ENCODE measurements at places on chromosomes 3 and 15.

DNA sequence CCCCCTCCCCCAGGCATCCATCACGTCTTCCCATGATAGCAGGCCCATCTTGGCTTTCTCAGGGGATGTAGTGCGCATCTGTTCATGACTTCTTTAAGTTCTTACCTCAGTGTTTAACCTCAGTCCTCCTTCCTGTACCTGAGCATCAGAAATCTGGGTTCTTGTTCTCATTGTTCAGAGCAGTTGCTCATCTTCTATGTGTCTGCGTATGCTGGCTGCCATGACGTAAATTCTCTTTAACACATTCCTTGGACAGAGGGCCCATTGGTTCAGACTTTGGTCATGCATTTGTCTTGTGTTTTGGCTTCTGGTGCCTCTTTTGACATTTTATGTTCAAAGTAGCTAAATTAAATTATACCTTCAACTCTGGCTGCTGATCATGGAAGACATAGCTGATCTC, 227.3 kb downstream of the CACNA2D3 start:
- no peak for DNase-seq

GRCh38 chr3:42014921-42015533, 53.1 kb upstream of the ULK4 start:
- no peak for DNase-seq

GRCh38 chr3:184873141-184873540, 61.2 kb downstream of the VPS8 start:
- DNase-seq: no peak

GRCh38 chr15:42273900-42274701, 868 bp upstream of the TMEM87A start:
- peak; percentile 69 for DNase-seq

DNA sequence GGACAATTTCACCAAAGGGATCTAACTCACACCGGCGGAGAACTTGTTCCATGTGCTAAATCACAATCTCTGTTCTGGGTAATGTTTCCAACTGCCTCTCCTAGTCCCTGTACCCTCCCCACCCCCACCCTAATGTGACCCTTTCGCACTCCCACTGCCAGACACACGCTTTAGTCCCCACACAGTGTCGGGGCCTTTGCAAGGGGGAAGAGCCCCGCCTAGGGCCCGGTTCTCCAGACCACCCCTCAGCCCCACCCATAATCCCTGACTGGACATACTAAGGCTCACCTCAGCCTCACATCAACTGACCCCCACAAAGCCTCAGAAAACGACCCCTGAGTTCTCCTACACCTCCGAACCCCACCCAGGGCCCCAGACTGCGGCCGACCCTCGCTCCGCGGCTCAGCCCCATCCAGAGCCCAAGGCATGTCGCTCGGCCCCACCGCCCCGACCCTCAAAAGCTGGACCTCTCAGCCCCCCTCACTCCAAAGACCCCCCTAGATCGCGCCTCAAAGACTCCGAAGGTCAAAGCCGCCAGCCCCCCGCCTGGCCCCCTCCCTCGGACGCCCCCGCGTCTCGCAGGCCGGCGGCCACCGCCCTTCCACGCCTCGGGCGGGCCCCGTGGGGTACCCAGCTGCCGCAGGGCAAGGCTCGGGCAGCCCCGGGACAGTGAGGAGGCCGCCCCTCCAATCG, 72.0 kb upstream of the MAP4 start:
- DNase-seq: peak; percentile 15

- no peak for DNase-seq
Measured at GRCh38 chr3:160643994-160644393, 33.0 kb upstream of the ARL14 start.

- DNase-seq: no peak
Measured at GRCh38 chr3:188789251-188789650, 382.5 kb upstream of the TPRG1 start.

DNA sequence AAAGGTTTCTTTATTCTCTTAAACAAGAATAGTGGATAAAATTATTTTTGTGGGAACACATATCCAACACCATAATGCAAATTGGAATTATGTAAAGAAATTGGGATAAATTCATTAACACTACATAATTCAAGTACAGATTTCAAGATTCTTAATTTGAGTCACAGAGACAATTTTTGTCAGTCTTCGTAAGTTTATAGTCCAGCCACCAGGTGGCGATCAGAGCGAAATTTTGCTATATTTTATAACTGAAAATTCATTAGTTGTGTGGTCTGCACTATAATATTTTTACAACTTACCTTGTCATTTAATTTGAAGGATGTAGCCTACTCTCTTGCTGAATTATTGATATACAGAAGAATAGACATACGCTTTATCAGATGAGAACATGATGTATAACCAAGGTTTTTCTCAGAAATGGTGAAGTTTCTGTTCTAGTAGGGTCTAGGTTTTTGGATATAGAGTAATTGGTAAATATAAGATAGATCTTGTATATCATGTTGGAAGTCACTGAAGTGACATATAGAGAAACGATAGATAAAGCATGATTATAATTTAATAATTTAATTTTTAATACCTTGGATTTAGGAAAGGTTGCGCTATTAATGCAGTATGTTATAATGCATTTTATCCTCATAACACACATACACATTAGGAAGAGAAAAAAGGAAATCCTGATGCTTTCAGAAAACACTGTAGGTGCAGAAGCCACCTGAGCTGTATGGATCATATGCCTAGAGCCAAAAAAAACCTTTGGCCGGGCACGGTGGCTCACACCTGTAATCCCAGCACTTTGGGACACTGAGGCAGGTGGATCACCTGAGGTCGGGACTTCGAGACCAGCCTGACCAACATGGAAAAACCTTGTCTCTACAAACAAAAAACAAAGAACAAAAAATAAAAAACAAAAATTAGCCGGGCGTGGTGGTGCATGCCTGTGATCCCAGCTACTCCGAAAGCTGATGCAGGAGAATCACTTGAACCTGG, 31.7 kb downstream of the PLSCR4 start:
- DNase-seq: peak; percentile 13

DNA sequence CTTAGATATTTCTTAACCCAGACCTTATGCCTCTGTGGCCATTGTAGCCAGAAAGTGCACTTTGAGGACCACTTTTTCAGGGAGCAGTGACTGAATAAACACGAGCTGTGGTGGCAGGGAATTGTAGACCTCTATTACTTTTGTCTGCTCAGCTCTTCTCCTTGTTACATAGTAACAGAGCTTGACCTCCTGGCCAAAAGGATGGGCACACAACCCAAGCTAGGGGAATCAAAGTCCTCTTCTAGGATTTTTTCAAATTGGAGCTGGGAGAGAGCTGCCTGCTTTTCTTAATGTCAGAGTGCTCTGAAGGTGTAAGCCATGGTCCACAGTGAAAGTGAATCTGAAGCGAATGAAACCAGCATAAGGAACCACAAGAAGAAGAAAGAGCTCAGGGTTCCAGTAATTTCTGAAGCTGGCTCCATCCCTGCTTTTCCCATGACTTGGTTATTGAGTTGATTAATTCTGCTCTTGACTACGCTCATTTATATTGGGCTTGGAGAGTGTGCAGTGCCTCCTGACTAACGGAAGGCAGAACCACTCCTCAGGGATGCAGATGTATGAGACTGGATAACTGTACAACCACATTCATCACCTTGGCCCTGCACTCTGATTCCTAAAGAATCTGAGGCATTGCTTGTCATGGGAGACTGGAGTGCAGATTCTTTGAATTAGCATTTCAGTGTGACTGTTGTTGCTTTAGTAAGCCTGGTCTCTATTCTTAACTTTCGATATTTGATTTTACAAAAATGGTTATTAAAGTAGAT, 60.9 kb downstream of the TLNRD1 start:
- no peak for DNase-seq

DNA sequence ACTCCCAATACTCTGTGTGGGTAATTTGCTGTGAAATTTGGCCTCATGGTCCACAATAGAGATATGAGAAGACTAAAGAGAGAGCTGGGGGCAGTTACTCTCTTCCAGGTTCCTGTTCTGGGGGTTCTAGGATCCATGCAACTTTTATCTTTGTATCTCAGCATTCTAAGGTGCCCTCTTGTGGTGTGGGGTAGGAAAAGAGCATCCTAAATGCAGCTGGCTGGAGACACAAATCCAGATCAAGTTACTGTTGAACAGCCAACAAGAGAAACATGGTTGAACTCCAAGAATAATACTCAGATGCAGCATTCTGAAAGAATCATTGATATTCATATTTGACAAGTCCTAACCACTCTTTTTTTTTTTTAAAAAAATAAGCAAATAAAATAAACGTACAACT, 238.2 kb downstream of the GREM1 start:
- no peak for DNase-seq

DNA sequence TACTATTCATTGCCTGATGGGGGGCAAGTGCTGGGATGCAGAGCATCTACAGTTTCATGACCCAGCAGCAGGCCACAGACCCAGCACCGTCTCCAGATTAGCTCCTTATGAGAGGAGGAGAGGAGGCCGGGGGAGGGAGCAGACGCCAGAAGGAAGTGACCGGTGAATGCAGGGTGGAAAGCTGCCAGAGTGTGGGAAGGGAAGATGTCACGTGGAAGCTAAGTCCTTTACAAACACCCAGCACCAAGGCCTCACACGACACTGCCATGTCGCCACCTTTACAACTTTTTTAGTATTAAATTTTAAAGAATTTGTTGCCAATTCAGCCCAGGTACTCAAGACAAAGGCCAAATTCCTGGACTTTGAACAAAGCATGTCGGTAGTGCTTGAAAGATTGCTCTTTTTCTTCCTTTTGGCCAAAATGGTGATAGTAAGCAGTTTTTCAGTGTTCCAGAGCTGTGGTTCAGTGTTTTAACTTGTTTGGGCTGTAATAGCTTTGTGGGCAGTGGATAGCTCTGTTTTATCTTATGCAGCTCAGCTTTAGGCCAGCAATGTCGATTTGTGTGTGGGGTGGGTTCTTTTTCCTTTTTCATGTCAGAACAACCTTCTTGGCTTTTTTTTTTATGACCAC, 58.2 kb downstream of the ZBTB38 start:
- peak; percentile 55 for DNase-seq

DNA sequence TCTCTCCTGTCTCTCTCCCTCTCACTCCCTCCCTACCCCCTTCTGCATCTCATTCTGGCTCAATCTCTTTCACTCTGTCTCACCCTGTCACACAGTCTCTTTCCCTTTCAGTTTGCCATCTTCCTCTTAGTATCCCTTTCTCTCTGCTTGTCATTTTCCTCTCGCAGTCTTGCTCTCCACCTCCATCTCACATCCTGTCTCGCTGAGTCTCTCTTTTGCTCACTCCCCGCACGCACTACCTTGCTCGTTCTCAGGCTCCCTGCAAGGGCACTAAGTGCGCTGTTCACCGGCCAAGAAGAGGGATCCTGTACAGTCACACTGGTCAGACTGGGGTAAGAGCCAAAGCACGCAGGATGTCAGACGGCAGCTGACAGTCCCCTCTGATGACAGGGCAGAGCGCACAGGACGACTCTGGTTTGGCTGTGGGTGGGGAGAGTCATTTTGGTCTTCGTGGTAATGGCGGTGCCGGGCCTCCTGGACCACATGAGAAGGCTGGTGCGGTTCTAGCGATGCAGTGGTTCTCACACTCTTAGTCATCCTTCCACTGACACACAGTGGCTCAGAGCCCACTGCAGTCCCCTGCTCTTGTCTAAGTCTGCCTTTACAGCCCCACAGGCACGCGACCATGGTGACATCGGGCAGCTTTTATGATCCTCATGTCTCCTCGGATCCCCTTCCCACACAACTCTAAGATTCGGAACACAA, 356.8 kb downstream of the FOXP1 start:
- DNase-seq: no peak

Data from anterior cingulate cortex (tissue), 58 donors.